NCI-H748 treated with DMSO at 0.1 percent for 48 hours (cell line): ENCODE measurements at places on chromosomes 11 and 22.

- DNase-seq, result no peak
These were observed 45.4 kb downstream of the MYO7A start for GRCh38 chr11:77173494-77173893.

DNA sequence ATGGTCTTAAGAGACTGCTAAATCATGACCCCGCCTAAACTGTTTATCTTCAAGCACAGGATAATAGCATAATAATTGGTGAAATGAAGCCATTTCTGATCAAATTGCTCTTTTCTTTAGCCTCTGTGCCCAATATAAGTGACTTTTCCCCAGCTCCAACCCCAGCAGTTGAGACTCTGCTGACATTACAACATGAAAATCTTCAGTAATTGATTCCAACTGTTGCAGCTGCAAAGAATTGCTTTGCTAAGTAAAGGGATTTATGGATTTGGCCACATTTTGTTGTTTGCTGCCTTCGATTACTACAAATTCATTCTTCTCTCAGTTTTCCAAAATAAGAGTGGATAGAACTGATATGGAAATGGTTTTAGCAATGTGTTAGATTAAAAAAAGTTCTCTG, 576.7 kb upstream of the LRRC4C start:
- no peak for DNase-seq

GRCh38 chr11:72222106-72222891, 2.3 kb upstream of the INPPL1 start:
- DNase-seq, result no peak

DNA sequence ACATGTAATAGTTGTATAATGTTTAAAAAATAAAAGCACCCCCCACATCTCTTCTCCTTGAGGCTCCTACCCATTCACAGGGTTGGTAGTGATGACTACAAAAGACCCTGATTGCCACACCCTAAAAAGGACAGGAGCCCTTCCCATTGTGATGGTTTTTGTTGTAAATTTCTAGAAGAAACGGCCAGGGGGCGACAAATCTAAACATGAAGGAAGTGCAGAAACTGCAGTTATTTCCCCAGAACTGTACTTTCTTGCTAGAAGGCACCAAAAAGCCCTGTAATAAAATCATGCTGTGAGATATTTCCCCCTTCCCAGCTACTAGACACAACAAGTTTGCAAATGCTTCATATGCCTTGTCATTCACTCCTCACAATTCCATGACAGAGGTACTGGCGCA, 10.8 kb downstream of the PRR5L start:
- DNase-seq, result no peak

DNA sequence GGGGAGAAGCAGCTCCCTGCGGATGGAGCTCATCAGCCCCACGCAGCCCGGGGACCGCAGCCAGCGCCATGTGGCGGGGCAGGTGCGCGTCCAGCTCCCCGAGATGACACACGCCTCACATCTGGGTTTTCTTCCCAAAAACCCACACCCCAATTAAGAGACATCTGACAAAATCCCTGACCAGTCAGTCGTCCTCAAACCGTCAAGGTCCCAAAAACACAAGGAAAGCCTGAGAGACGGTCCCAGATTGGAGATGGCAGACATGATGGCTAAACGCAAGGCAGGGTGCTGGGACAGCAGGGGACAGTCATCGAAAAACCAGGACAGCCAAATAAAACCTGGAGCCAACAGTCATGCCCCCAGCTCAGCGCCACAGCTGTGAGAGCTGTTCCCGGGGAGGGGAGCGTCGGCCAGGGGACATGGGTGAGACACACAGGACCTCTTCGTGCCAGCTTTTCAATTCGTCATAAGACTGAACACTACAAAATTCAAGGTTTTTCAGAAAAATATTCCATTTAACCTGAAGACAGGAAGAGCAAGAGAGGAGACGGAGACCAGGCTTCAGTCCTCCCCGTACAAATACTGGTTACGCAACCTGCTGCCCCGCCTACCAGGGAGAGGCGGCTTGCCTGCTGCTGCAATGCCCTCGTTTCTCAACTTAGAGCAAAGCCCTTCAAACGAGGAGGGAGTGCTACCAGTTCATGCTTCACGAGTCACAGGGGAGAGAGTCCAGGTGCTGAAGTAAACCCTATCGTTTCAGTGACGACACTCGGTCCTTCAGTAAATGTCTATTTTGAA, 10.5 kb downstream of the TOLLIP start:
- no peak for DNase-seq

- DNase-seq, result no peak
These were observed 6.4 kb upstream of the RCOR2 start for GRCh38 chr11:63923319-63923718.

GRCh38 chr11:81899156-81899555, 834.5 kb downstream of the FAM181B start:
- no peak for DNase-seq

- no peak for DNase-seq
These were observed 30.7 kb downstream of the TOM1 start for GRCh38 chr22:35330258-35330861.

DNA sequence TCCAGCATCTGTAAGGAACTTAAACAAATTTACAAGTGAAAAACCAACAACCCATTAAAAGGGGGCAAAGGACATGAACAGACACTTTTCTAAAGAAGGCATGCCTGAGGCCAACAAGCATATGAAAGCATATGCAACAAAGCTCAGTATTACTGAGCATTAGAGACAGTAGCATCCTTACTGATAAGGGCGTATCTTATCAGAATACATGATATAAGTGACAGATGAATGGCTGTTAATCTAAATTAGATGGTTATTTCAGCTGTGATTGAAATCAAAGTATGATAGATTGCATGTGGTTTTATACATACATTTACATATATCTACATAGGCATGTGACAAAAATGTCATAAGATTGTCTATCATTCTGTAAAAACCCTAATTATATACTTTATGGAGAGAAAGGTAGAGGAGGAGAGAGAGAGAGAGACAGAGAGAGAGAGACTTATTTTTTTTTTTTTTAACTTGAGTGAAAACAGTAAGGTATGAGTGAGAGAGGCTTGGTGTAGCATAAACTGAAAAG, 1240.7 kb downstream of the FAM181B start:
- no peak for DNase-seq

- DNase-seq, result no peak
These were observed 13.2 kb downstream of the PHLDB1 start for GRCh38 chr11:118620529-118621070.

- no peak for DNase-seq
These were observed 1.2 kb upstream of the IGLL1 start for GRCh38 chr22:23581260-23581650.

- no peak for DNase-seq
These were observed 745.9 kb upstream of the TENM4 start for GRCh38 chr11:80186692-80187091.

GRCh38 chr22:28743852-28744251, 2.0 kb downstream of the HSCB start:
- DNase-seq, result no peak

DNA sequence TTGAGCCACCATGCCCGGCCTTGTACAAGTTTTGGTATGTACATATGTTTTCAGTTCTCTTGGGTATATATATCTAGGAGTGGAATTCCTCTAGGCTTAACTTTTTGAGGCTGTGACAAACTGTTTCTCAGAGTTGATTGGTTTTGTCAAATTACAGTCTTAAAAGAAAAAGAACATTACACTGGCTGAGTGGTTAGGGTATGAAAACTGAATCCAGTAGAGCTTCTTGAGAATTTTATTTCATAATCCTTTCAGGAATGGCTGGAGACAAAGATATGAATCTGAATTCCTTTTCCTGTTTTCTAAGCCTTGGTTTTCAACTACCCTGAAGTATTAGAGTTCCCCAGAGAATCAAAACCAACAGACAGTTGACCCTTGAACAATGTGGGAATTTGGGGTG, 6.5 kb downstream of the METTL15 start:
- DNase-seq, result no peak

DNA sequence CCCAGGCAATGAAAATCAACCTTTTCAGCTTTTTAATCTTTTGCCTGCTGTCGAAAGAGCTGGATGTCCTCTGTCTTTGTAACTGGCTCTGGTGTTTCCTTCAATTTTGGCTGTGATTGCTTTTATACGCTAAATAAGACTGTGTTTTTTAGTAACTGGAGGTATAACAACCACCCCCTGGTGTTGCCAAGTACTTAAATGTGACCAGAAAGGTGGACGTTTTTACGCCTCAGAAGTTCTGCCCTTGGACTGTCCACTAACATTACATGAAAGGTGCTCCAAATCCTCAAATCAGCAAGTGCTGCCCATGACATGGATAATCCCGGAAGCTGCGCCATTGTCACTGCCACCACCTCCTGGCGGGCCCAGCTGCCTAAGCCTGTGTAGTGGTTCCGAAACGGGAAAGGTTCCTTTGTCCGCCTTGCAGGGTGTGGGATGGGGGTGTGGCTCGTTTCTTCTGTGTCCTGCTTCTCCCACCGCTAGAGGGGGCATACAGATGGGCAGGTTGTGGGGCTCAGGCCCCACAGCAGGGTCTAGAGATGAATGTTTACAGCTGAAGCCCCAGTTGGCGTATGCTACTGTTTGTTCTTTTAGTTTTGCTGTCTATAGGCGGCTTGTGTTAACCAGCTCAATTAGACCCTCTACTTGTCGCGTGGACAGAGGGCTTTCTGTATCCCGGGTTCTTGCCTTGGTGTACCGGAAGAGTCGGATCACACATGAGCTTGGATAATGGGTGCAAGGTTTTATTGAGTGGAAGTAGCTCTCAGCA, 82.2 kb upstream of the SEPTIN5 start:
- DNase-seq, result no peak

GRCh38 chr11:96332126-96332771, 10.7 kb downstream of the MAML2 start:
- no peak for DNase-seq

GRCh38 chr11:108393046-108393445, 74.3 kb downstream of the C11orf65 start:
- DNase-seq, result no peak

DNA sequence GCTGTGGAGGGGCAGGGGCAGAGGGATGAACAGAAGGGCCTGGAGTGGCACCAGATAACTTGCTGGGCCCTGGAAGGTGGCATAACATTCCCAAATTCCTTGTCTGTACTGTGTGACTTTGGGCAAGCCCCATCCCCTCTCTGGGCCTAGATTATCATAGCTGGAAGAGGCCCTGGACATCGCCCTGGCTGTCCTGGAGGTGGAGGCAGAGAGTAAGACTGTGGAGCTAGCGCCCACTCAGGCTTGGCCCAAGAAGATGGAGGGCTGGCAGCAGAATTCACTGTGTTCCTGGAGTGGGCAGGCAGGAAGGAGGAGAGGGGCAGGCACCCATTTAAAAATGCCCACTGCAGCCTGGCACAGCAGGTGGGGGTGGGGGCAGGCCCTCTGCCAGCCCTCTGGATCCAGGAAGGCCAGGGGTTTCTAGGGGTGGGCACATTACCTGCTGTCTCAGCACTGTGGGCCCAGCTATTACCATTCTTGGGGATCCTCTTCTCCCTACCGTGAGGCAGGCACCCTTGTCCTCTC, 22.6 kb downstream of the ARHGEF17 start:
- DNase-seq, result no peak

- DNase-seq, result no peak
These were observed 40.2 kb upstream of the CFAP300 start for GRCh38 chr11:102006835-102007566.

DNA sequence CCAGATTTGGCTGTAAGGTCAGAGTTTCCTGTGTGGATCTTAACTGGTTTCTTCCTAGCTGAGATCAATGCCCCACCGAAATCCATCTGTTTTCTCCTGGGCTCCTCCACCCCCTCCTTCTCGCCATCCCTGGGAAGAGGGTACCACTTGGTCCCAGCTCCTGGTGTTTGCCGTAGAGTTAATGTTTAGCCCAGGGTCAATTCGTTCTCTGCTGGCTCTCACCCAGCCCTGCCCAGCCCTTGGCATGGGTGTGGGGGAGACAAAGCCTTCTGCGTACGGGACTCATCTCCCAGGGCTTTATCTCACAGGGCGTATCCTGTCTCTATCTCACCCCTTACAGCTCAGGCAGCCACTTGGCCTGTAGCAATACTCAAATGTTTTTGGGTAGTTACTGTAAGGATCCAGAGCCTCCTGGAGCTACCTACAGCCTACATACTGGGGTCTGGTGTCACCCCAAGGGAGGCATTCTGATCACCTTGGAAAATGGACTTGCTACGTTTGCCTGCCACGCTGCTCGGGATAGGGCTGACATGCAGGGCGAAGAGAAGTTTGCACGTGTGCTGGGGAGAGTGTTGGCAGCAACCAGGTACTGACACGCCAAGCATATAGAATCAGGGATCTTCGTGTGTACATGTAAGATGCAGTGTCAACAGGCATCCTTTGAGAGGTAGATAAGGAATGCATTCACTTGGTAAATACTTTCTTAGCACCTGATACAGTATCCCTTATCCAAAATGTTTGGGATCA, 66.1 kb downstream of the SCN3B start:
- no peak for DNase-seq

DNA sequence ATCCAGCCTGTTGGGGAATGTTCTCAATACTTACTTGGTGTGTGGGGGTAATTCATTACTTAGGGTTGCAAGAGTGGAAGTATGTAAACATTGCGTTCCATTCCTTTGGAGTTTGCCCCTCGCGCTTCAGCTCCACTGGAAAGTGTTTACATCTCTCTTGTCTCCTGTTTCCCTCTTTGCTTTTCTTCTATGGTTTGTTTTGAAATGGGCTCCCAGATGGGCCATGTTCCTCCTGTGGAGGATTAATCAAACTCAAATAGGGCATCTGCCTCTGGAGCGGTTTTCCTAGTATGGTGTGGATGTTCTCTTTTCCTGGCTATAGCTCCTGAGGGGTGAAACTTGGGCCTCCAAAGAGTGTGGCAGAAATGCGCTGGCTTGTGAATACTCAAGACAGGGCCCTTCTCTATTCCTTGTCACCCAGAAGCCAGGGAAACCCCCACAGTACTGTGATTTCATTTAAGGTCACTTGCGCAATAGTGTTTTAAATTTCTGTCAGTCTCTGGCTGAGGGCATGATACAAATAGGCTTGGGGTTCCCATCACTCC, 51.9 kb downstream of the CD44 start:
- no peak for DNase-seq

DNA sequence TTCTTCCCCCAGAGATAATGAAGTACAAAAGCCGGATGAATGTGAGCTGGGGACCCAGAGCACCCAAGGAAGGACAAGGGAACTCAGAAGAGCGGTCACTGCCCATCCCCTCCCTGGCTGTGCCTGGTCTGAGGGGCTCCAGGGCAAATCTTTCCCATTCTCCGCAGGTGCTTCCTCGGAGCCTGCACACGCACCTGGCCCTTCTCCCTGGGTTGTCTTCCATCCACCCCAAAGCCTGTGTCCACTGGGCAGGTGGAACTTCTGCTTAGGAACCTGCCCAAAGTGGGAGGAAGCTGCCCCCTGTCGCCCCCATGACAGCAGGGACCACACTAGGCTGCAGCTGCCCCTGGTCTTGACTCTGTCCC, 121.0 kb upstream of the FGF3 start:
- DNase-seq, result no peak
